NCI-H1105 treated with DMSO at 0.1 percent for 48 hours (cell line): ENCODE measurements at places on chromosomes 16 and 17.

DNA sequence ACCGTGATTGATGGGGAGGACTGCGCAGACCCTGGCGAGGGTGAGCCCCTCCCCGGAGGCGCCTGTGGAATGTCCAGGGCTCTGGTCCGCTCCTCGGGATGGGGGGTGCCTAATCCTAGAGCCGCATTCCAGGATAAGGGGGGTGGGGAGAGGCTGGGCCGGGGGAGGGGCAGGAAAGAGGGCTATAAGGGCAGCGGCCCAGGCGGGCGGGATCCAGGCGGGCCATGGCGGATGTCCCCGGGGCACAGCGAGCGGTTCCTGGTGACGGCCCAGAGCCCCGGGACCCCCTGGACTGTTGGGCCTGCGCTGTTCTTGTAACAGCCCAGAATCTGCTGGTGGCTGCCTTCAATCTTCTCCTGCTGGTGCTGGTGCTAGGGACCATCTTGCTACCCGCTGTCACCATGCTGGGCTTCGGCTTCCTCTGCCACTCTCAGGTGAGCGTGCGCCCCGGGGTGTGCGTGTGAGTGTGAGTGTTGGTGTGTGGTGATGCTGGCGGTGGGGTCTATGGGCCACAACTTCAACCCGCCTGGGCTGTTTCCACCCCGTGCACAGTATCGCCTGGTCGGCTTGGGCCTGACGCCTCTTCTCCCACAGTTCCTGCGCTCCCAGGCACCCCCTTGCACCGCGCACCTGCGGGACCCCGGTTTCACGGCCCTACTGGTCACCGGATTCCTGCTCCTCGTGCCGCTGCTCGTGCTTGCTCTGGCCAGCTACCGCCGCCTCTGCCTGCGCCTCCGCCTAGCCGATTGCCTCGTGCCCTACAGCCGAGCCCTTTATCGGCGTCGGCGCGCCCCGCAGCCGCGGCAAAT, at the start of gene TMEM88:
Gene TMEM88 (plus strand): TSS at position 216 of the 809 bp plus-strand sequence. CDS start 9 bp downstream, at position 225.
- DNase-seq: no peak

- peak; percentile 1 for DNase-seq
These were observed 24.6 kb downstream of the NECAB2 start for GRCh38 chr16:83992624-83993023.

DNA sequence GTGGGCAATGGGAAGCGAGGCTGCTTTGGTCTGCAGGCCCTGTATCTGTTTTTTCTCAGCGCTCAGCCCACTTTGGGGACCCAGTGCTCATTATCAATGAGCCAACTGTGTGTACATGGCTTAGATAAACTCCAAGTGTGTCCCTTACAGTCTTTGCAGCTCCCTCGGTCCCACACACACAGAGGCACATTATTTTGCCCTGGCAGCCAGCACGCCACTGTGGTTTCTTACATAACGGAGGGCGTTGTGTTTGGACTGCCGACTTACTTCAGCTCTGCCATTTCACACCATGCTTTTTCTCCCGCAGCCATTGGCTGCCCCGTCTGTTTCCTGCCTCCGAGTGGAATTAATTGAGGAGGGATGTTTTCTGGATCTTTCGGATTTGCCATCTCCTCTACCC, 56.5 kb upstream of the CLEC18A start:
- DNase-seq: no peak

- no peak for DNase-seq
These were observed 1.6 kb downstream of the MSRB1 start for GRCh38 chr16:1941162-1942046.

GRCh38 chr16:2151188-2152091, 3.0 kb downstream of the RAB26 start:
- no peak for DNase-seq
